ENCODE measurements at places on chromosomes 2 and 18.
A peak's percentile ranks its signal among the peaks of the same experiment; 100 is the strongest.

GRCh38 chr2:239369631-239370161 is 31.1 kb downstream of the HDAC4 start:
- DNase-seq, result peak; percentile 64

GRCh38 chr2:94923196-94923595 is 52.0 kb downstream of the TEKT4 start:
- no peak for DNase-seq

GRCh38 chr2:223101340-223102039 is 49.5 kb downstream of the KCNE4 start:
- DNase-seq, result no peak

DNA sequence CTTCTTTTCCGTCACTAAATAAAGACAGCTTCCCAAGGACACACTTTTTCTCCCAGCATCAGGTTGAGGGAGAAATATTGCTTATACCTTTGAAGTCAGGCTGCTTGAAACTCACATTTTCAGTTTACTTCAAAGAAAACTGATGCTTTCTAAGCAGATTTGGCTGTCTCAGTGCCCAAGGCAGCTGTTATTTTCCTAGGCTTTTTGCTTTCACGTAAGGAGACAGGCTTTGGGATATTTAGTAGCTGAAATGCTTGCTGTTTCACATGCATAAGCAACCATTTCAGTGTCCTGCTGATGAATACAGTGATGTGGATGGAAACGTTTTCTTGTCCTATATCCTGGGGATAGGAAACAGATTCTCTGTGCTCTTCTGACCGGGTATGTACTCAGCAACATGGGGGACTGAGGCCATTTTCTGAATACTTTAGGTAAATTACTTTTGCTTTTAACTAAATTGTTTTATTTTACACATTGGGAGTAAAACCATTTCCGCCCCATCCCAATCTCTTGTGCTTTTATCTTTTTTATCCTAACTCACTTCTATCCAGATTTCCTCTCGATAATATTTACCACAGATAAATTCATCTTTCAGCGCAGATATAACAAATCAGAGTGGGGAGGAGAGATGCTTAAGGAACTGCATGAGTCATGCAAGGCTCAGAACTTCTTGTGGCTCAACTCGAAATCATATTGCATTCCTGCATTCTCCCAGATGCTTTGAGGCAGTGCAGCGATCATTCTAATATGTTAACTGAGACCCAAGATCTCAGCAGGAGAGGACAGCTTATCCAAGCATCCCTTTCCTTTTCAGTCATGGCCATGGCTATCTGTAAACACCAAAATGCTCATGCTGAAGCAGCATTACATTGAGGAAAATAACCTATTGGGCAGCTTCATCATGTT is 22.2 kb downstream of the GALR1 start:
- no peak for DNase-seq

- no peak for DNase-seq
Observed at GRCh38 chr2:239803102-239803765, 221.9 kb downstream of the NDUFA10 start.
